Ascending aorta (tissue), 2 donors: ENCODE measurements at places on chromosomes 5 and 9.

DNA sequence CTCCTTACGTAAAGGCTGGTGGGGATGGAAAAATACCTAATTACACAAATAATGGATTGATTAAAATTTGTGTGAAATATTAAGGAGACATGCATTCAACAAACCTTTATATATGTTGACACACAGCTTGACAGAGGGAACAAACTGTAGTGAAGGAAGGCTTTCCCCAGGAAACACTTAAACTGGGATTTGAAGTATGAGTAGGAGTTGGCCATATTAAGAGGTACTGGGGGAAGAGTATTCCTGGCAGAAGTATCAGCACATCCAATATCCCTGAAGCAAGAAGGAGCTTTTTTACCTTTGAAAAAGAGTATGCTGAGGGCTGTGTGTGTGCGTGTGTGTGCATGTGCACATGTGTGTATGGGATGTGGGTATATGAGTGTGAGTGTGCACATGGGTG is 111.1 kb downstream of the PSD2 start:
- no peak for DNase-seq

DNA sequence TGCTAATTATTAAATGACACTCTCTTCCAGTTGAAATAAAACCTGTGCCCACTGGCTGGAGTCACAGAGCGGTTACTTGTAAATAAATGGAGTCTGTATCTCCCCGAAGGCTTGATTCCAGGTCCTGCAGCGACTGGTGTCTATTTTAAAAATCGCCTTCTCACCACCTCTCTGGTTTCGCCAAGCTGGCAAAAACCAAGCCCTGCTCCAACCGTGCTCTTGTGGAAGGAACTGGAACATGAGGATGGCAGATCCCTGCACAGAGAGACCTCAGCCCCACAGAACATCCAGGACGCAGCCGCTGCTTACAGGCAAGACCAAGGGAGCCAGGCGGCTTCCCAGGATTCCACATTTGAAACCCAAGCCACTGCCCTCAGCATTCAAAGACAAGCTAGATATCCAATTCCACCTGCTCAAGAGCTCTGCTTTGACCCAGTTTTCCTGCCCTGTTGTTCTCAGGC is 15.0 kb downstream of the SEMA4D start:
- no peak for DNase-seq

DNA sequence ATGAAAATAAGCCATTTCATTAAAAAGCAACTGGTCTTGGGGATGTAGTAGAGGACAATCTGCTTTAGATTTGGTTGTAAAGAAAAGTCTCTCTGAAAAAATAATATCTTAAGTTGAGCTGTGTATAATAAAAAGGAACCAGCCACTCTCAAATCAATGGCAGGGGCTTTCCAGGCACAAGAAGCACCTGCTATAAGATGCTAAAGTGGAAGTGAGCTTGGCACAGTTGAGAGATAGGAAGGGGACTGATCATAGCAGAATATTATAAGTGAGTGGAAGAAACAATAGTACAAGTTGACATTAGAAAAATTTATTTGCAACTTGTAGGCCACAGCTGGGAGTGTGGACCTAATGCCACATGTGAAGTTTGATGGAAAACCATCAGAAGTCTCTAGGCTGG is 28.1 kb upstream of the SPINK5 start:
- DNase-seq: no peak

DNA sequence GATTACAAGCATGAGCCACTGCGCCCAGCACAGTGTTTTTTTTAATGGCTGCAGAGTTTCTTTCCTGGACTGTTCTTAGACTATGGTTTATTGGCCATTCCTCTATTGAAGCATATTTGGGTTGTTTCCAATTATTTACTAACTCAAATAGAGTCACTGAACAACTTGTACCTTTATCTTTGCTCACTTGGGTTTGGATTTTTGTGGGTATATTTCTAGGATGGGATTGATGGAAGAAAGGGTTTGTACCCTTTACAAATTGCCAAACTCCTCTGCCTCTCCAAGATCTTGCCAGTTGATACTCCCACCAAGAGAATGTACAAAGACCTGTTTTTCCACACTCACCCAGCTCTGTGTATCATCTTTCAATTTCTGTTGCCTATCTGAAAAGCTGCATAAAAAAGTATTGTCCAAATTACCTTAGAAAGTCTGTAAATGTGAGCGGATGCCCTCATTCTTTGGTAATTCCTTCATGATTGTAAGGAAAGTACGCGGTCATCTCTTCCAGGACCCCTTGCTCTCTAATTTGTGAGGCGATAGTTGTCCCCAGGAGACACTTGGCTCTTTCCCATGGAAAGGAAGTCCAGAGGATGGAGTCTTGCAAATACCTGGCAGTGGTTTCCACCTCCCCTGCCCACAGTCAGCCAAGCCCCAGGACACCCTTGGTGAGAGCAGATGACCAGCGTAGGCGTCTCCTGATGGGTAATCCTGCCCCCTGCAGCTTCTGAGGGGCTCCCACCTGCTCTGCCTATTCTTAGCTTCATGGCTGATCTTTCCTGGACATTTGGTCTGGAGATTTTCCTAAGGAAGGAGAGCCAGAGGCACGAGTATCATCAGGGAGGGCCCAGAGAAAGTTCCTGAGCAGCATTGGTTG is 33.0 kb downstream of the ARHGEF37 start:
- no peak for DNase-seq

DNA sequence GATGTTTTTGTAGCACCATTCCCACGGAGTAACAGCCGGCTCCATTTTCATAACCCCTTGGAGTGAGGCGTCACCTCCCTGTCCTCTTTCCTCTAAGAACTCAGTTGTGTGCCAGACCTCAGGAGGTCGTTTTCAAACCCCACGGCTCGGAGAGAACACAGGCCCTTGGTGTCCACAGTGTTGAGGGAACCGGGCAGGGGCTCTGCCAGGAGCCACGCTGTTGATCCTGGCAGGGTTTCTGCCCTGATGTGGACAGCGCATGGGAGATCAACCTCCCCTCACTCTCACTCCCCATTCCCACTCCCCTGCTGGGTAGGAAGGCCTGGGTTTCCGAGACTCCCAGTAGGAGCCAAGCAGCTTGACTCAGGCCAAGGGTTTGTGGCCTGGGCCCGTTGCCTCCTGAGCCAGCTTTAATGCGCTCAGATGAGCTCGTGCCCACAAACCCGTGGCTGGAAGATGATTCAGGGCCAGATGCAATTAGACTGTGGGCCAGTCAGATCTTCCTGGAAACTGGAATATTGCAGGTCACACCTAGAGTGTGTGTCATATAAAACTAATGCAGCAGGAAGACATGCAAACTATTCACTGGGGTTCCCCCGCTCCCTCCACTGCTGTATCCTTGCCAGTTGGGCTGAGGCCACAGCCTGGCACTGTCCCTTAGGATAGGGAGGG is 133.4 kb downstream of the SLC12A2 start:
- DNase-seq: no peak
